ENCODE measurements at places on chromosomes 3 and 15.

- DNase-seq, result no peak
Measured at GRCh38 chr15:85690561-85691231, 104.0 kb downstream of the KLHL25 start.

DNA sequence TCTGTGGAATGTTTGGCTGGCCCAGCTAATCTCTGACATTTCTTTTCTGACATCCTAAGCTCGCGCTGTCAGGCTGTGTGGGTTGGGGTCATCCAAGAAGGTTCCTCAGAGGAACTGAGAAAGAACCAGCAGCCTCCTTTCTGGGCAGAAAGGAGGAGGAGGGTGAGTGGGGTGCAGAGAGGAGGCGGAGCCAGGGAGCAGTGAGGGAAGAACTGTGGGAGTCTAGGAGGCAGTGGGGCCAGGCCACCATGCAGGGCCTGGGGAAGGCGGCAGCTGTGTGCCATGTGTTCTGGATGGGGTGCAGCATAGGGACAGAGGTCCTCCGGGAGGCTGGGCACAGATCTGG lies 5.3 kb downstream of the SEMA7A start:
- no peak for DNase-seq

- no peak for DNase-seq
Measured at GRCh38 chr3:116306720-116307119, 138.6 kb downstream of the LSAMP start.

- no peak for DNase-seq
Measured at GRCh38 chr3:58307639-58308215, 1.4 kb downstream of the HTD2 start.

Measured in ecto neural progenitor cell (in vitro differentiated cells).